ENCODE measurements at places on chromosomes 7 and 10.
A peak's percentile ranks its signal among the peaks of the same experiment; 100 is the strongest.

- DNase-seq = no peak
Observed at GRCh38 chr7:28095231-28095630, 85.4 kb downstream of the JAZF1 start.

GRCh38 chr10:72223743-72224101 is 7.6 kb upstream of the ASCC1 start:
- no peak for DNase-seq

- peak; percentile 51 for DNase-seq
Observed at GRCh38 chr7:35025369-35025870, 11.9 kb downstream of the DPY19L1 start.

DNA sequence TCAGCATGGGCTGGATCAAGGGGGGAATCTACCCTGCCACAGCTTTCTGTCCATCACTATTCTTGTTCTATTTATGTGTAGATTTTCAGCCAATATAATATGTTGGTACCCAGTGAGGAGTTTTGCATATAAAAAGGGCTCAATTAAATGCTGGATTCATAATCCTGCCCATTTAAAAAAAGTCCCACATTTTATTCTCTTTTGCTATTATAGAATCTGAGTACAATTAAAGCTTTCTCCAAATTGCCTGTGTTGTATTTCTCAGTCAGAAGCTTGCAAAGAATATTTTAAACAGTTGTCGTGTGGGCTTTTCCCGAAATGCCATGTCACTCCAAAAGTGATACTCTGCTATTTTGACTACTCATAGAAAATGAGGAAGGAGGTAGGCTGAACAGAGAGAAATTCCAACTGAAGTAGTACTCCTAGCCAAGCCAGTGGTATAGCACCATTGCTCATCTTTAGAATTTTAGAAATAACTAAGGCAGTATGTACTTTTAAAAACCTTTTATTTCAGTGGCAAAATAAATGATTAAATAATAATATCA is 108.3 kb upstream of the HDAC9 start:
- DNase-seq = no peak

DNA sequence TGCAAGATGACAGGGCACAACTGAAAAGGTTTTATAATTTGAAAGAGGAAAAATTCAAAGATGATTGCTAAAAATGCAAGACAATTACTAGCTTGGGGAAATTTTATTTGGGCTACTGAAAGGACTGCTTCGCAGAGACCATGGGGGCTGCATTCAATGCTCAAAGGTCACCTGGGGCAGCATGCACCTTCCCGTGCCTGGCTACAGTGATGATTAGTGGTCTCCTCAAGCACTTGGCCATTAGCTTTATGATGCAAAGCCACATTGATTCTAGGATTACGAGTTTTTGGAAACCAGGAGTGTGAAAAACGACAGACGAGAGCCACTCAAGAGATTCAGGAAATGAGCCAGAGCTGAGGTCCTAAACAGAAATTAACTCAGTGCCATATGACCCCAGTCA is 764.6 kb downstream of the PHTF2 start:
- no peak for DNase-seq

GRCh38 chr7:83509255-83510021 is 139.5 kb downstream of the SEMA3E start:
- no peak for DNase-seq

GRCh38 chr7:54858008-54858692 is 99.1 kb upstream of the SEC61G start:
- no peak for DNase-seq

GRCh38 chr10:104337521-104337984 is 712 bp downstream of the ITPRIP start:
- DNase-seq = no peak

- DNase-seq = no peak
Observed at GRCh38 chr7:2924866-2925840, 81.0 kb upstream of the GNA12 start.

DNA sequence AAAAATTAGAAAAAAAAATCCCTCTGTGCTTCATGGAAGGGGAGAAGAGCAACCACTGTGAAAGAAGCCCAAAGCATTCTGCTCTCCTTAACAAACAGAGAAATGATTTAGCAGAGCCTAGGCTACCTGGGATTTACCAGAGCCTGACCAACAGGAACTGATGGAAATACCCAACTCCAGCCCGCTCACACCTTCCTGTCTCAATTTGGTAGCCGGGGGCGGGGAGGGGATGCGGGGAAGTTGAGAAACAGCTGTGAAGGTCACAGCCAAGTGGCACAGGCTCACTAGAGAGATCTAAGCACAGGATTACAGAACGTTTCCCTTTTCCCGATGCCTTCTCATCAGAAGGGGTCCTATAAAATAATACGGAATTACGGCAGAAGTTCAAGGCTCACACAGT is 17.6 kb downstream of the RSU1 start:
- no peak for DNase-seq

GRCh38 chr7:116633131-116633988 is 38.6 kb upstream of the MET start:
- no peak for DNase-seq

- DNase-seq = no peak
Observed at GRCh38 chr7:25712500-25712899, 439.5 kb upstream of the NFE2L3 start.

Measured in DMS 273 treated with DMSO at 0.1 percent for 48 hours (cell line).